Nephron progenitor cell (in vitro differentiated cells): ENCODE measurements at places on chromosomes 16 and 17.

DNA sequence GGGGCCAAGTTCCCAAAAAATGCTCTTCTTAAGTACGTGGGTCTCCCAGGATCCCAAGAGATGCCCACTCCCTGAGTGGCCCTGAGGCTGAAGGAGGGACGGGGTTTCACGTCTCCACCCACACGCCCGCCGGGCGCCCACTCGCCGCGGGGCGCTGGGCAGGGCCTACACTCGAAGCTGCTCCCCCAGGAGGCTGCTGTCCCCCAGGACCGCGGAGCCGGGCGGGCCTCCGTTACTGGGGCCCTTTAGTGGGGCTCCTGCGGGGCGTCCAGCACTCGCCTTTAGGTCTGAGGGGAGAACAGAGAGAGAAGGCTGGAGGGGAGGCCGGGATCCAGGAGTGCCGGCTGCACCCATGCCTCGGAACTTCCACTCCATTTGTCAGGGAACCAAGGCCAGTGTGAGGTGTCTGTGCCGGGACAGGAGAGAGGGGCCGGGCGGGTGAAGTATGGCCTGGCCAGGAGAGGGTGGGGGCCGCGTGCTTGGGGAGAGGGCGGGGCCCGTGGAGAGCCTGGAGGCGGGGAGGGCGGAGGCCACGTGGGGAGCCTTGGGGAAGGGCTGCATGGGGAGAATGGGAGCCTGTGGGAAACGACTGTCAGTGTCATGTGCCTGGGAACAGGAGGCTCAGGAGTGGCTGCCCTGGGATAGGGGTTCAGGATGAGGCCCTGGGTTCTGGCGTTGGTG lies 18.8 kb downstream of the NUBP1 start:
- no peak for DNase-seq

- DNase-seq, result no peak
Measured at GRCh38 chr17:59388069-59388556, 56.7 kb downstream of the YPEL2 start.

- peak; percentile 84 for DNase-seq
Measured at GRCh38 chr16:86761111-86762031, 183.0 kb downstream of the FOXL1 start.

- DNase-seq, result no peak
Measured at GRCh38 chr17:65542610-65543009, 18.8 kb downstream of the AXIN2 start.

DNA sequence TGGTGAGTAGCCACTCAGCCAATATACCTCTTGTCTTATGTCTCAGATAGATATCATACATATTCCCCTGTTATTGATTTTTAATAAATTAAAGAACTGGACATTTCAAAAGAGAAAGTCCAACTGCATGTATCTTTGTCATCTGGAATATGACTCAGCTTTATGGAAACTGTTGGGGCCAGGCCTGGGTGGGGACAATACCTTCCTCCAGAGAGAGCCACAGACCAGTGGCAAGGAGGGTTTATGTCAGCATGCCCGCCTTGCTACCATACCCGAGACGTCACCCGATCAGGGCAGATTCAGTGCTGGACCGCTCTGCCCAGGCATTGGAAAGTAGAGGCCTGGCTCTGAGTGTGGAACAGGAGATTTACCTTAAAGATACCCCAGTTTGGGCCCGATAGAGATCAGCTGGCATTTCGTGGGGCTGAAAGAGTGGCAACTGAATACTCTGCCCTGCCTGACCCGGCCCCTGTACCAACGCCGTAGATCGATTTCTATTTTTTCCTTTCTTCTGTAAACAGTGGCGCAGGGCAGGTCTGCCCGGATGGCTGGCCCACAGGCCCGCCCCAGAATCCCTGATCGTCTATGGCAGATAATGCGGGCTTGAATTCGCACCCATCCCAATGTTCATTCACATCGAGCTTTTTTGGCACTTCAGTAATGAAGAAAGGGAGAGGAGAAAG lies 158.6 kb downstream of the SALL1 start:
- no peak for DNase-seq
